ENCODE measurements at places on chromosomes 7 and 10.

- DNase-seq = no peak
These were observed at the start of gene PRSS2 for GRCh38 chr7:142770661-142771352. Gene PRSS2 (plus strand): TSS chr7:142770970. CDS start chr7:142770983, 13 bp downstream.

GRCh38 chr10:70618663-70619062, 16.1 kb upstream of the PRF1 start:
- DNase-seq = no peak

- no peak for DNase-seq
These were observed 23.9 kb upstream of the HSPB1 start for GRCh38 chr7:76278540-76278939.

- no peak for DNase-seq
These were observed 6.0 kb downstream of the ATP6V1F start for GRCh38 chr7:128868624-128869137.

GRCh38 chr7:20249920-20250319, 32.7 kb upstream of the MACC1 start:
- no peak for DNase-seq

- no peak for DNase-seq
These were observed 137.2 kb upstream of the IGFBP3 start for GRCh38 chr7:46058086-46058823.

Data from NCI-H2107 (cell line).